GM12891 (cell line): ENCODE measurements at places on chromosomes 2 and 18.
A peak's percentile ranks its signal among the peaks of the same experiment; 100 is the strongest.

DNA sequence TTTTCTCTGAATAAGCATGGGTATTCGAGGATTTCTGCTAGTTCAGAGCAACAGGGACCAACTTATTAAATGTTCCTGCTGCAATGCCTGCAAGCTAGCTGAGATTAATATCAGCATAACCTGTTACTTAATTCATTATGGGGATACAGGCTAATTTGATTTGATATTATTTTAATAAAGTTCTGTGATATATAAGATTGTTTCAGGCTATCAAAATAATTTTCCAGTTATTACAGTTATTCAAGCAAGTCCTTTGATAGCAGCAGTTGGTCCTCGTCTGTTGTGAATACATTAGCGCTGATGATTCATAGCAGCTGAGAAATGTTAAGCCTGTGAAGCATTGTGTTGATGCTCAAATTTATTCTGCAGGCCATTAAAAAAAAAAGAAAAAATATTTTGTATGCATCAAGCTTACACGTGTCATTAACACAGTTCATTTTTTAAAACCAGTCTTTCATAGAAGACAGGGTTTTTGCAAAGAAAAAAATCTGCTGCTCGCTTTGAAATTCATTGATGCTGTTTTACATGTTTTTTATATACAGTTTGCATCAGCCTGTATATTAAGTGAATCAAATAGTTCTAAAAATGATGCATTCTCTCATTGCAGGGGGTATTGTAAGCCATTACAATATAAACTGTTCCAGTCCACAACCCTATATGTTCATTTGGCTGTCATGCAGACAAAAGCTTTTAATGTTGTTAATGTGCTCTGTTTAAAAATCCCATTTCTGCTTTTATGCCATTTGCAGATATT is 482.5 kb downstream of the BCL11A start:
- DNase-seq, result no peak

GRCh38 chr2:219575566-219576504 is 3.7 kb downstream of the INHA start:
- no peak for DNase-seq

- no peak for DNase-seq
Observed at GRCh38 chr2:40450066-40450795, 1.7 kb downstream of the SLC8A1 start.

DNA sequence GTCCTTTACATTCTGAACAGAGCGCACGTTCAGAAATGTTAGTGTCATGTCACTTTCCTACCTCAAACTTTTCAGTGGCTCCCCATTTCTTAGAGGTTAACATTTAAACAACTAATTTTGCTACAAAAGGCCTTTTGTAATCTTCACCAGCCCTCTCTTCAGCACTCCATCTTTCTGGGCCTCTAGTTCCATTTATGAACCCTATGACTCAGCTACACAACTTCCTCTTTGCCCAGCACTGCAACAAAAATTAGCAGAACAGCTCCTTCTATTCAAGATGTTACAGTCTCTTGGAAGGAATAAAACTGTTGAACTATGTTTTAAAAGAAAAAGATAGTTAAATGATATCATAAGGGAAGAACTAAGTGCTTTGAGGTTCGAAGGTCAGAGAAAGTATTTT is 139.9 kb downstream of the VWC2L start:
- DNase-seq, result no peak

- DNase-seq, result no peak
Observed at GRCh38 chr2:120546048-120546864, 189.4 kb upstream of the GLI2 start.

GRCh38 chr2:118059919-118060478 is 28.3 kb upstream of the INSIG2 start:
- DNase-seq, result no peak

- no peak for DNase-seq
Observed at GRCh38 chr2:130896813-130897212, 60.1 kb downstream of the ARHGEF4 start.

DNA sequence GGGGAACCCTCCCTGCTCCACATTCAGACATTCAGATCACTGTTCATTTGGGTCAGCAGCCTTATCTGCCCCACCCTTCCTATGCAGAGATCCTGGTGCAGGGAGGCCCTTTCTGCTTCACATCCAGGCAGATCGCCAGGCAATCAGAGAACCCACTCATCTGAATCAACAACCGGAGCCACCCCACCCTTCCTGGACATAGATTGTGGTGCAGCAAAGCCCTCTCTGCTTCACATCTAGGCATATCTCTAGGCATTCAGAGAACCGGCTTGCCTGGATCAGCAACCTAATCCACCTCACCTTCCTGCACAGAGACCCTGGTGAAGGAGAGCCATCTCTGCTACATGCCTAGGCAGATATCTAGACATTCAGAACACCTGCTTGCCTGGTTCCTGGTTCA is 184.5 kb upstream of the CNTNAP5 start:
- DNase-seq, result no peak

DNA sequence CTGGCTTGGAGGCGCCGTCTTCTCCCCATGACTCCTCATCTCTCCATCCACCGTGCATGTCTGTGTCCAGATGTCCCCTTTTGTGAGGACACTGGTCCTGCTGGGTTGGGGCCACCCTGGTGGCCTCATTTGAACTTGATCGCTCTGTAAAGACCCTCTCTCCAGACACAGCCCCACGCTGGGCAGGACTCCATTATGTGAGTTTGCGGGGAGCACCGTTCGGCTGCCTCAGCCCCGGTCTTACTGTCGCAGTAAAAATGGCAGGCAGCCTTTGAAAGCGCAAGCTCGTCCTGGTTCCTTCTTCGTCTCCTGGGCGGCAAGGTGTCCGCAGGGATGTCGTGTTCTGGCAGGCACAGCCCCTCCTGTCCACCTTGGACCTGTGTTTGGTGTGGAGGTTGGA is 17.7 kb downstream of the NFATC1 start:
- no peak for DNase-seq

- DNase-seq, result no peak
Observed at GRCh38 chr18:45122506-45122905, 441.8 kb downstream of the SETBP1 start.

GRCh38 chr2:226754821-226755604 is 44.6 kb downstream of the IRS1 start:
- no peak for DNase-seq

DNA sequence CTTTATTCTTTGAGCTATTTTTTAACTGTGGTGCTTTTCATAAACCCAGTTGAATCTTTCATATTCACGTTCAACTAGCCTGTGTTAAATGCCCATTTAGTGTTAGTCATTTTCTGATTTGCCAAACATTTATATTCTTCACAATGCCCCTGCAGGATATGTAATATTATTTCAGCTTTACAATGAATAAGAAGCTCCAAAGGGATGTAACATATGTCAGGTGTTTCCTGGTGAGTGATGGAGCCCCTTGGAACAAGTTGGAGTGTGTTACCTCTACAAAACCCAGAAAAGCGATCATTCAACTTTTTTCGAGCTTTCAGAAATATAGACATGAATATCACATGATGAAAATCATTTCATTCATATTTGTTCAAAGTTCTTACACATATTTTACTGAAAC is 471.0 kb upstream of the CDH2 start:
- no peak for DNase-seq

GRCh38 chr2:180775711-180776110 is 204.7 kb upstream of the UBE2E3 start:
- DNase-seq, result no peak

DNA sequence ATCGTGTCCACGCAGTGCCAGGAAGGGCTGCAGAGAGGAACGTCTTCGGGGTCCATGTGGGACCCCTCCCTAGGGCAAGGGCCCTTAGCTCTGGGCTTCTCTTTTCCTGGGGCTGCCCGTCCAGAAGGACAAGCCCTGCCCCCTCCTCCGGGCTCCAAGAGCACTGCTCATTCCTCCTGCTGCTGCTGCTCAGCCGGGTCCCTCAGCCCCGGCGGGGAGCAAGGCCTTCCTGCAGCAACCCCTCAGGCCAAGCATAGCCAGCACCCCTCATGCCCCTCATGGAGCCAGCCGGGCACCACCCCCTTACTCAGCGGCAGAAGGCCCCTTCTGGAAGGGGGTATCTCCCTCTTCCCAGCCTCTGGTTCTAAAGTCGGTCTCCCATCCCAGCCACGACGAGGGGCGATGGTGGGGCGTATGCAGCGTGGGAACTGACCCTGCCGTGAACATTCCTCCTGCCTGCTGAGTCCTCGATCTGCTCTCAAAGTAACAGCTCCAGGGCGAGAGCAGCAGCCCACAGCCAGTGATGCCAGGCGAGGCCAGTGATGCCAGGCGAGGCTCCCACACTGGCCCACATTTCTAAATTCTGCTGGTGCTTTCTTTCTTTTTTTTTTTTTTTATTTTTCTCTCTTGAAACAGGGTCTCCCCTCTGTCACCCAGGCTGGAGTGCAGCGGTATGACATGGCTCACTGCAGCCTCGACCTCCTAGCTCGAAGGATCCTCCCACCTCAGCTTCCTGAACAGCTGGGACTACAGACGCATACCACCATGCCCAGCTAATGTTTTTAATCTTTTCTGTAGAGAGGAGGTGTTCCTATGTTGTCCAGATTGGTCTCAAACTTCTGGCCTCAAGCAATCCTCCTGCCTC is 99.7 kb downstream of the HDAC4 start:
- no peak for DNase-seq

- no peak for DNase-seq
Observed at GRCh38 chr2:12057436-12058166, 311.2 kb downstream of the LPIN1 start.

GRCh38 chr2:110773401-110773921 is 41.1 kb downstream of the ACOXL start:
- no peak for DNase-seq

- DNase-seq, result no peak
Observed at GRCh38 chr2:43110442-43110871, 115.9 kb downstream of the ZFP36L2 start.

DNA sequence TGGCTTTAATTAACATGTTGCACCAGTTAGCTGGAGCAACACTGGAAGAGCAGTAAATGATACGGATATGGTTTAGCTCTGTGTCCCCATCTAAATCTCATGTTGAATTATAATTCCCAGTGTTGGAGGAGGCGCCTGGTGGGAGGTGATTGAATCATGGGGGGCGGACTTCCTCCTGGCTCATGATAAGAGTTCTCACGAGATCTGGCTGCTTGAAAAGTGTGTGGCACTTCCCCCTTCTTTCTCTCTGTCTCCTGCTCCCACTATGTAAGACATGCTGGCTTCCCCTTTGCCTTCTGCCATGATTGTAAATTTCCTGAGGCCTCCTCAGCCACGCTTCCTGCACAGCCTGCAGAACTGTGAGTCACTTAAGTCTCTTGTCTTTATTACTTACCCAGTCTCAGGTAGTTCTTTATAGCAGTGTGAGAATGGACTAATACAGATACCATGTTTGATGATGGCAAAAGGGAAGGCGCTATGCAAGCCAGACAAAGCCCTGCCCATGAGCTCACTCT is 963.6 kb downstream of the SOCS6 start:
- DNase-seq, result no peak

GRCh38 chr2:203484266-203485112 is 50.6 kb downstream of the RAPH1 start:
- DNase-seq, result no peak

DNA sequence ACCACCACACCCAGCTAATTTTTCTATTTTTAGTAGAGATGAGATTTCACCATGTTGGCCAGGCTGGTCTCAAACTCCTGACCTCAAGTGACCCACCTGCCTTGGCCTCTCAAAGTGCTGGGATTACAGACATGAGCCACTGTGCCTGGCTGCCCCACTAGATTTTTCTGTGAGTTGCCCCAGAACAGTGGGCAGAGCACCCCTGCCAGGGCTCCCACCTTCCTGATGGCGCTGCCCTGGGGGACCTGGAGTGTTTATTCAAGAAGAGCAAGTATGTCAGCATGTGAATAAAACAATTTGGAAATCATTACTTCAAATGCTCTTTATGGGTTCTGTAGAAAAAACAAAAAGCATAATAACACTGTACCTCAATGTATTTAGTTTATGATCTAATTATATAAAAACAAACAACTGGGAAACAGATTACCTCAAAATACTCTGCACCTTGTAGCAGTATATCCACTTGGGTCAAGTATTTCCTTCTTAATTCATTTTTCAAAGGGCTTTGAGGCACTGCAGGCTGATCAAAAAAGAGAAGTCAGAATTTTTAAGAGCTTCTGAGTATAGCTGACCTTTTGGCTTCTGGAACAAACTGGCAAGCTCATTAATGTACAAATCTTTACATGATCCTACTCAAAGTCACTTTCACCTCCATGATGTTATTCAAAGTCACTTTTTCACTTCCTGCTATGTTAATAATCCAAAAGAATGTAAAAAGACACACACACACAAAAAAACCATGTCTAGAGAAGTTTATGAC is 8.9 kb downstream of the HJURP start:
- DNase-seq, result no peak

DNA sequence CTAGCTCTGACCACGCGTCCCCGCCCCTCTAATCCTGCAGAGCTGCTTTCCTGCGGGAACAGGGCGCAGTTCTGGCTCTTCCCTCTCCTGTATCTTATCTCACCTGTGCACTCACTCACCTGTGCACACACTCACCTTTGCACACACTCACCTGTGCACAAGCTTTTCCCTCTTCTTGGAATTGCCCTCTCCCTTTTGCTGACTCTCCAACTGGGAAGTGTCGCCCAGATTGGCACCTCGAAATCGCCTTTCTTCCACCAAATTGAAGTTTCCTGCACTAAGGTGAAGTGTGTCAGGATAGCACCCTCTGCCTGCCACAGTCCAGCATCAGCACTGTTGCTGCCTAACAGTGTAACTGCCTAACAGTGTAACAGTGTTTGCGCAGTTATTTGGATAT is 566 bp upstream of the CMPK2 start:
- DNase-seq, result no peak

GRCh38 chr18:23871410-23871809 is 143.1 kb upstream of the TTC39C start:
- DNase-seq, result peak; percentile 25

- DNase-seq, result no peak
Observed at GRCh38 chr2:233221378-233222063, 30.0 kb upstream of the ATG16L1 start.

DNA sequence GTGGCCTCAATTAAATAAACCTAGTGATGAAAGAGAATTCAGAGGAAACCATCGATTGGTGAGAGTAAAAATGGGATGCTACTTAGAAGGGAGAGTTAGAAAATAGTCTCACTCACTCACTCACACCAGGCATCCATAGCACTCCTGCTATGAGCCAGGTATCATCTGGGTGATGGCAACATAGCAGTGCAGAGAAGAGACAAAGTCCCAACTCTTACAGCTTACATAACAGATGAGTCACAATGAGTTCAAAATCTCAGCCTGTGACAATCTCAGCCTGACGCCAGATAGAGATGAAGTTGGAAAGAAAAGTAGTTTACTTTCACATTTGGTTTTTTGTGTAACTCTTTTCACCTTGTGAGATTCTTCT is 55.4 kb upstream of the THOC1 start:
- no peak for DNase-seq
